Naive thymus-derived CD4-positive, alpha-beta T cell (primary cell): ENCODE measurements at places on chromosomes 11 and 22. TPM values are rescaled to one million over a fixed set of nuclear protein-coding genes. Genes with fewer than 3 reads are reported as not detected.

DNA sequence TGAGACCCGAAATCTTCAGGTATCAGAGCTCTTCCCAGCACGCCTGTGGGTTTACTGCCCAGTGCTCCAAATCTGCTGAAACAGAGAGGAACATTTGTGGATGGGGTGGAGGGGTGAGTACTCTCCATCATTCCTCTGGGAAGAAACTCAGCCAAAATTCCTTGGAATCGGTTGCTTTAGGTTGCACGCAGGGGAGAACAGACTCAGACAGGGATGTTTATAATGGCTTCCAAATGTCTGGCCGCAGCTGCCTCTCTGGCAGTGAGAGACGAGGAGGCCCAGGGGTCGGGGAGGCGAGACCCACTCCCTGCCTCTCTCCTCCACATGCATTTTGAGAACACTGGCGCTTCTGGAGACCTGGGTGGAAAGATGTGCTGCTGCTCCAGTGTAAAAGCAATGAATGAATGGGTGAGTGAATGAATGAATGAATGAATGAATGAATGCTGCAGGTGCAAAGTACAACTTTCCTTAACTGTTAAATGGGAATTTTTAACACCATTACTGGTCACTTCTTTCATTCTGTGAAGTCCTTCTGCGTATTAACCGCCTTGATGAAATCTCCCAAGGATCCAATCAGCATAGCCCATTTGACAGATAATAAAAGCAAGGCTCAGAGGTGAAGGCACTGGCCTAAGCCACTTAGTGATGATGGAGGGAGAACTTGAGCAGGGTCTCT is 437.4 kb downstream of the MIAT start:
- DNase-seq: no peak

DNA sequence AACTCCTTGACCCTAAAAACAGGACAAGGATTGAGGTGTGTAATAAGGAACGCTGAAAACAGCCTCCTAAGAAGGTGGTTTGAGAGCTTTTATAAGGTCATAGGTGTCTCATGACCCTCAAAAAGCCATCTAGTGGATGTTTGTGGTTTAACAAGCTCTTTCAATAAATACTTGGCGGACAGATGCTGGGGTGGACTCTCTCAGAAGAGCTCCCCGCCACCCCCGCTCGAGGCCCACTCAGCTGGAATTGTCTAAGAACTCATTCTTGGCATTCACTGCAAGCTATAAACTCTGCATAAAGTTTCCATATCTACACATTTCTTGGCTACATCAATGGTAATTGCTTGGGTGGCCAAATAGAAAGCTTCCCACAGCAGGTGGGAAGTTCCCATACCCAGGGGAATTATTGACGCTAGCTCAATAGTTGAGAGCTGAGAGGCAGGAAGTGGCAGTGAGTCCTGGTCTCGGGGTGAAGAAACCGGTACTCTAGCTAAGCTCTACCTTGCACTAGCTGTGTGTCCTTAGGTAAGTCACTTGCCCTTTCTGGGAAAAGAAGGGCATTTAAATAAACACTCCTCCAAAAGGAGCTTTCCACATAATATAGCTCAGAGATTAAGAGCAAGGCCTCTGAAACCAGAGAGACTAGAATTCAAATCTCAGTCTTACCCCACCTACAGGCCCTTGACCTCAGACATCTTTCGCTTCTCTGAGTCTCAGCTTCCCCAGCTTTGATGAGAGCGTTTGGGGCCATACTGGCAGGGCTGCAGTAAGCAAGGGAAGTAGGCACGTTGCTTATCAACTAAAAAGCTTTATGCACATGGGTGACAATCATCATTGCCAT is 6.4 kb downstream of the MS4A15 start:
- no peak for DNase-seq

DNA sequence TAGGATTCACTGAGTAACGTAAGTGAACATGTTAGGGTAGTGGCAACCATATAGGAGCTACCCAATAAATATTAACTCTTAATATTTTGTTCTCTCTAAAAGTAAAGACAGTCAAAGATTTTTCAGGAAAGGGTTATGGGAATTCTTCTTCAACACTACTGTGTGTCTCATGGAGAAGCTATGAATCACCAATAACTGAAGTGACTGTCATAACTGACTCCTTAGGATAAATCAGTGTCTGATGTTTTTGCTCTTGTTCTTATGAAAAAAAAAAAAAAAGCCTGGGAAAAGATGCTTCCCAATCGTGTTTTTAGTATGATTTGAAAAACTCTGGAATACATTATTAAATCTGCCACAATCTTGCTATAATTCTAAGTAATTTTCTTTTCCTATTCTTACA is 111.2 kb upstream of the CEP126 start:
- no peak for DNase-seq

Gene OR56A1
- not detected for total RNA-seq

DNA sequence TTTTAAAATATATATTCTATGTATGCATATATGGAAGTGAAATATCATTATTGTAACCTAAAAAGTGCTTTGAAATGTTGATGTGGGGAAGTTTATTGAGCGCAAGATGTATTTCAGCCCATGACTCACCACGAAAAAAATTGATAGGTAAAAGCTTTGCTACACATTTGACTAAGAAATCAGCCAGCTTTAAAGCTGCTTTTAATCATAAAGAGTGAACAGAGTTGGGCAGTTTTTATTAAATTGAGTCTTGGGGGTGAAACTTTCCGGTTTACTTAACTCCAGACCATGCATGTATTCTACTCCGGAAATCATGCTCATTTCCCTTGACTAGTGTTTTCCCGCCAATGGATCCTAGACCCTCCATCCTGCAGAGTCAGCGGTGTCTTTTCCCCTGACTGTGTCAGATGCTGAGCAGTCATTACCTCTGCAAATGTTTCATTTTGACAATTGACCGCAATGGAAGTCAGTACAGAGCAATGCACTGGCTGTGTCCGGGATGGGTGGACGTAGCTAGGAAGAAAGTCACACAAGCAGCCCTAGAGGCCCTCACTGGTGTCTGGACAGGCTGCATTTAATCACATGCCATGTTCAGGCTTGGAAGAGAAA is 47.2 kb upstream of the MPEG1 start:
- no peak for DNase-seq

DNA sequence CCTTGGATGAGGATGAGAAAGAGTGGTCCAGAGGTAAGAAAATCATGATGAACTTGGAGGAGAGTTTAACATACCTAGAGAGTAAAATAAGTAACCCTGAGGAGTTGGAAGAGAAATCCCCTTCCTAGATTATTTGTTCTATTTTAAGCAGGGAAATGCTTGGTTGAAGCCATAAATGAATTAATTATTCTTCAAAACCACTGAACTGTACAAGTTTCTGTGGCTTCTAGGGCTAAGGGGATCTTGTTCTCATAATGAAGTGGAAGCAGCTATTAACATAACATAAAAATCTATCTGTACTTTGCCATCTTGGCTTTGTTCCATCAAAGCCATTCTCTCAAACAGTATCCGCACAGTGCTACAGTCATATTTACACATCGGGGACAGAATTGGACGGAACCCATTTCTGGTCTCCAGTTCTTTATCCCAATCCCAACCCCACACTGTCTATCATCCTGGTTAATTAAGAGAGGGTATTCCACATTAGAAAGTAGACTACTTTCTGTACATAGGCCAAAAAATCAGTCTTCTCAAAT is 14.5 kb upstream of the ARHGAP42 start:
- no peak for DNase-seq

Gene MYOD1
- total RNA-seq: not detected

GRCh38 chr22:46511151-46512038 is 26.0 kb downstream of the CELSR1 start:
- DNase-seq: no peak

Gene TMA7B
- total RNA-seq: 9.2 TPM

DNA sequence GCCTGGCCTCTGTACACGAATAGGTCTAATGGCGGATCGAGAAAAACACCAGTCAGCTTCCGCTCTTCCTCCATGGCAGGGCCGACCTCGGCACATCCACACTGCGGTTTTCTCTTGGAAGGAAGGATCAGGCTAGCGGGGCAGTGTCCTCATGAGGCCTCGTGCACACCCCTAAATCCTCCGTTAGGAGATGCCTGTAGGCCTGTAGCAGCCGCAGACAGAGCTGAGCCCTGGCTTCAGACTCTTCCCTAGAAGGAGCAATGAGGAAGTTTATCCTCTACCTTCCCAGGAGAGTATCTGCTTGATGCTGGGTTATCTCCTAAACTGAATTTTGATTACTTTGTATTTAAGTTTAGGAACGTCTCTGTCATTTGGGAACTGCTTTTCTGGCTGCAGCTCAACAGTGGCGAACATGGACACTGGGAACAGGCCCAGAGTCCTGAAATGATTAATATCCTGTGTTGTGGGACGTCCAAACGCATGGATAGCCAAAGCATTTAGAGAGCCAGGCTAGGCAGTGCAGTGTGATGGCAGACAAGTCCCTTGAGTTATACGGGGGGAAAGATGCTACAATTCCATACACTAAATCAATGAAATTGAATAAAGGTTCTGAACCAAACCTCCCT is 16.5 kb upstream of the BMAL1 start:
- no peak for DNase-seq

- no peak for DNase-seq
Measured at GRCh38 chr11:104588970-104589369, 309.3 kb downstream of the CASP12 start.

GRCh38 chr11:73167363-73167954 is 25.3 kb upstream of the FCHSD2 start:
- no peak for DNase-seq

Gene MAJIN
- total RNA-seq: 0.76 TPM

DNA sequence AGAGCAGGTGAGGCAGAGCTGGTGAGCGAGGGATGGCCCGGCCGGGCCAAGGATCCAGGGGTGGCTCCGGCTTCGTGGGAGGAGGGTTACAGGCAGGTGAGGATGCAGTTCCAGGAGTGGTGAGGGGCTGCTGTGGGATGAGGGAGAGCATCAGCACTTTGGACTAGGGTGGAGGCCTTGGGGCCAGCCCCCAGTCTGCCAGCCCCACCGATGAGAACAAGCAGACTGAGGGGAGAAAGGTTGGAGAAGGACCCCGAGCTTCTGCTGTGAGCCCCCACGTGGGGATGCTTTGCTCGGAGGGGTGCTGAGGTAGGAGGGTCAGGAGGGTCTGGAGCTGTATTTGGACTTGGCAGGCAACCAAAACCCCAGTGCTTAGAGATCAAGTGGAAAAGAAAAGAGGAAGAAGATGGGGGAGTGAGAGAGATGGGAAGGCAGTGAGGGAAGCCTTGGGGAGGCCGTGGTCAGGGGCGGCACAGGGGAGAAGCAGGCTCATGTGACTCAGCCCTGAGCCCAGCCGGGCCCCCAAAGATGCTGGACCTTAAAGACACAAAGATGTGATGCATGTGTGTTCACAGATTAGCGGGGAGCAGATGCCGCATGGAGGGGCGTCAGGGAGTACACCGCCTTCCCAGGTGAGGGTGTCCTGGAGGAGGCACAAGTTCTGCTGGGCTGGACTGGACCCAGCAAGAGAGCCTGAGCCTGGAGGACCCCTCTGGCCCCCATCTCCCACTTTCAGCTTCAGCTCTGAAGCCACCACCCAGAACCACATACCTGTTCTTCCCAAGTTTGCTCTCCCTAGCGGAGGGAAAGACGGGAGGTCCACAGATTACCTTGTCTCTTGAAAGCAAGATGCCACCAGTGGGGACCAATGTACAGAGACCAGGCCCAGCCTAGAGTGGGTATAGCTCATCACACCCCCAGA is 91.3 kb downstream of the CDKN1C start:
- no peak for DNase-seq

DNA sequence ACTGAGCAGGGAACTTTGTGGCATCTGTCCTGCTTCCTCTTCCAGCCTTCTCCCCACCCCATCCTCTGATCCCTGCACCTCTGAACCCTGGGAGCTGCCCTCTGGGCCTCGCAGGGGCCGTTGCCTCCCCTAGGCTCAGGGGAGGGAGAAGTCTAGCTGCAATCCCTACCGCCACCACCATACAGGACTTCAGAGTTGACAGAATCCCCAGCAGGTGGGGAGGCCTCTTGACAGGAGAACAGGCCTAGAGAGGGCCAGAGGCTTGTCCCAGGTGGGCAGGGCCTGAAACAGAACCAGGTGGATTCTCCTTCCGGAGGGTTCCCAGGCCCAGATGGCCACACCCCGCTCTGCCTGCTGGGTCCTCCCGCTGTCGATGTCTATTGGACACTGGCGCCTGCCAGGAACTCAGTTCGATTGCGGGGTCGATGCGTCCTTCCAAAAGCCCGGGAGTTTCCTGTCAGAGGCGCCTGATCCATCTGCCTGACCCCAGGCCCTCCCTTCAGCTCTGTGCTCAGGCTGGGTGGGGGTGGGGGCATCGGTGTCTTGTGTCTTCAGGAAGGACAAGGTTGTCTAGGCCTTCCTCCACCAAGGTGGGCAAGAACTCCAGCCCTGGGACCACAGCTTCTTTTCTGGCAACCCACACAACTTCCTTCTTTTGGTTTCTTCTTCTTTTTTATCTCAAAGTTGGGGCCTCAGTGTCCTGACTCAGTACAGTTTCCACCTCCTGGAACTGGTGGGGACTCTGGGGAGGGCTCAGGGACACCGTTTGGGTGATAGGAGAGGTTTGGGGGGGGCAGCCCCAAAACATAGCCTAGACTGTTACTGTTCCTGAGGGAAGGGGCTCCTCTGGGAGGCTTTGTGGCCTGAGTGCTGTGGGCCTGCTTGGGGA is 6.4 kb downstream of the STARD10 start:
- DNase-seq: no peak

- DNase-seq: no peak
Measured at GRCh38 chr11:33687733-33688479, 12.7 kb downstream of the C11orf91 start.

Gene C11orf91
- not detected for total RNA-seq

GRCh38 chr11:69280994-69281393 is 13.0 kb upstream of the MYEOV start:
- no peak for DNase-seq

Gene SEC14L2
- 147 TPM for total RNA-seq

GRCh38 chr11:12893787-12894672 is 115.1 kb upstream of the RASSF10 start:
- peak; percentile 12 for DNase-seq

DNA sequence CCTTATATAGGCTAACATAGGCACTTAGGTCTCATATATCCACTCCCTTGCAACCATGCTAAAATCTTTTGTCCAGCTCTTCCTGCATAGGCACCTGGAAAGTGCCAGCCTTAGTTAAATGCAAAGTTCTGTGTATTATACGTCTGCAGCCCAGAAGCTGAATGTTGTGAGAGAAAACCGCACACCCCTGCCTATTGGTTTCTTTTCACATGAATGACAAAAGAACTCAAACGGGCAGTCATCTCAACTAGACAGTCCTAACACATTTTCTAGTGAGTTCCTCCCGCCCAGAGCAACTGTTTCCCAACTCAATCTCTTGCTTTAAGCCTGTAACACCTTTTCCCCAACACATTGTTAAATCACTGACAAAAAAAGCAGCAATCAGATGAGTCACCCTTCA is 69.4 kb upstream of the SC5D start:
- no peak for DNase-seq
